ENCODE measurements at places on chromosomes 7 and 10. TPM values are rescaled to one million over a fixed set of nuclear protein-coding genes. Genes with fewer than 3 reads are reported as not detected.

The NMT2 gene
- 17.1 TPM for total RNA-seq

The PGAM2 gene
- total RNA-seq: 0.63 TPM

The CDHR1 gene
- total RNA-seq: 0.31 TPM

The AZGP1 gene
- not detected for total RNA-seq

The ITPRID1 gene
- total RNA-seq: 0.73 TPM

The CDC14C gene
- 0.21 TPM for total RNA-seq

The CPXM2 gene
- total RNA-seq: not detected

The HOGA1 gene
- not detected for total RNA-seq

The ADAM8 gene
- total RNA-seq: 84.9 TPM

The NRBF2 gene
- 26.2 TPM for total RNA-seq

The CYP17A1 gene
- not detected for total RNA-seq

The FAM20C gene
- total RNA-seq: 15.3 TPM

The CUL2 gene
- total RNA-seq: 28.4 TPM

The NKX1-2 gene
- total RNA-seq: not detected

The RTKN2 gene
- total RNA-seq: 9.8 TPM

The CFAP46 gene
- total RNA-seq: under 0.01 TPM

The GOLGA7B gene
- 1.7 TPM for total RNA-seq

The TRIM8 gene
- 89.0 TPM for total RNA-seq

The ZC3HAV1L gene
- total RNA-seq: 1.4 TPM

All from mononuclear cell (primary cell).